Tibial nerve (tissue), 4 donors: ENCODE measurements at places on chromosomes 1 and 21. TPM values are rescaled to one million over a fixed set of nuclear protein-coding genes. Genes with fewer than 3 reads are reported as not detected.

PLA2G2F gene
- total RNA-seq: not detected

ADORA1 gene
- total RNA-seq: 1.0 TPM

PRKAA2 gene
- 8.8 TPM for total RNA-seq

LCK gene
- 6.9 TPM for total RNA-seq

ELF3 gene
- total RNA-seq: under 0.01 TPM
